ENCODE measurements at places on chromosomes 6 and 20.

DNA sequence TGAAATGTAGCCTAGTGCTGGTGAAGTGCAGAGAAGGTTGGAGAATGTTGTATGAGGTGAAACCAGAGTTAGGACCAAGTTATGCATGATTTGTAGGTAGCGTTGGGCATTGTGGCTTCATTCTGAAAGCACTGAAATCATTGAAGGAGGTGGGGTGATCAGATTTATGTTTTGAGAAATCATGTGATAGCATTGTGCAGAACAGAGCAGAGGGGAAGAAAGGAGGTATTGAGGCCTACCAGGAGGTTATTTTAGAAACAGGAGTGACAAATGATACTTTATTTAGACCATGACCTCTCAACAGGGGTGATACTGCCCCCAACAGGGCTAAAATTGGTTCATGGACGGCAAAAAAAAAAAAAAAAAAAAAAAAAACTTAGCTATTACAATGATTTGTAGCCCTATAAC is 15.6 kb upstream of the HMGN3 start:
- DNase-seq: no peak

DNA sequence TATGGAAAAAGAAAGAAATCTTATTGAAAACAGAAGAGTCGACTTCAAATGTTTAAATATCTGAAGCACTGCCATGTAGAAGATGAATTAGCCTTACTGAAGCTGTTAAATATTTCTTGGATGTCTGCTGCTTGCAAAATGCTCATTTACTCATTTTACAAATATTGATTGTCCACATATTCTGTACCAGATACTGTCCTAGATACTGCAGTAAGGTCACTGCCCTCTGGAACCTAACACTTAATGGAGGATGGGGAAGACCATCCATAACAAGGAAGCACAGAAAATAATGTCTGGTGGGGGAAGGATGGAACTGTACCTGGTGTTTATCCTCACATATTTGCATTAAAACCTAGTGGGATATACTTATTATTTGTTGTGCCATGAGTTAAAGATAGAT is 99.0 kb downstream of the RCAN2 start:
- no peak for DNase-seq

GRCh38 chr20:52348434-52348833 is 156.9 kb upstream of the ZFP64 start:
- DNase-seq: no peak

DNA sequence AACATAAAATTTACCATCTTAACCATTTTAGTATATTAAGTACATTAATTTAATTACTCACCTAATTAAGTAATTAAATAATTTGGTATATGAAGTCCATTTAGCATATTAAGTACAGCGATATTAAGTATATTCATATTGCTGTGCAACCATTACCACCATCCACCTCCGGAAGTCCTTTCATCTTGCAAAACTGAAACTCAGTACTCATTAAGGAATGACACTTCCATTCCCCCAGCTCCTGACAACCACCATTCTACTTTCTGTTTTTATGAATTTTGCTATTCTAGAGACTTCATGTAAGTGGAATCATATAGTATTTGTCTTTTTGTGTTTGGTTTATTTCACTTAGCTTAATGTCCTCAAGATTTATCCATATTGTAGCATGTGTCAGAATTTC is 61.1 kb upstream of the GTSF1L start:
- DNase-seq: no peak

DNA sequence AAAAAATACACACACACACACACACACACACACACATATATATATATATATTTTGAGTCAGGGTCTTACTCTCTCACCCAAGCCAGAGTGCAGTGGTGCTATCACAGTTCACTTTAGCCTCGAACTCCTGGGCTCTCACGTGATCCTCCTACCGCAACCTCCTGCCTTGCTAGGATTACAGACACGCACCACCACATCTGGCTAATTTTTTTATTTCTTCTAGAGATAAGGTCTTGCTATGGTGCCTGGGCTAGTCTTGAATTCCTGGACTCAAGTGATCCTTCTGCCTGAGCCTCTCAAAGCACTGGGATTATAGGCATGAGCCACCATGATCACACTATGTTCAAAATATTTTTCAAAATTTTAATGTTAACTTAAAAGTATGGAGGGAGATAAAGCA is 43.5 kb downstream of the NUP153 start:
- no peak for DNase-seq

Data from stimulated activated naive CD4-positive, alpha-beta T cell treated with Interleukin-2 at 50 U/mL for 16 hours (primary cell).